ENCODE measurements at places on chromosomes 12 and 14.

DNA sequence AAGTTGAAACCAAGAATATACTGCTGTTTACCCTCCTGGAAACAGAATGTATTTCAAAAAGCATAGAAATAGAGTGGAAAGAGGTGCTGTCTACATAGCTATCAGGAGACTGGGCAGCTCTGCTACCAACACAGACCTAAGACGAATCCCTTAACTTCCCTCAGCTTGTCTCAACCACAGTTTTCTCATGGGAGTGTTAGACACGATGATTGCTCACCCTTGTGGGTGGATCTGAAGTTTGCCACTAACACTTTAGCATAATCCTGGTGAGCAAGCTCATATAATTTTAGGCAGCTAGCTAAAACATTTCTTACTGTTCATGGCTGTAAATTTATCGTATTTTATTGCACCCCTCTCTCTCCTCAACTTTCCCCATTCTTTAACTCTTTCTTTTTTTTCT lies 38.5 kb downstream of the C12orf75 start:
- no peak for DNase-seq

DNA sequence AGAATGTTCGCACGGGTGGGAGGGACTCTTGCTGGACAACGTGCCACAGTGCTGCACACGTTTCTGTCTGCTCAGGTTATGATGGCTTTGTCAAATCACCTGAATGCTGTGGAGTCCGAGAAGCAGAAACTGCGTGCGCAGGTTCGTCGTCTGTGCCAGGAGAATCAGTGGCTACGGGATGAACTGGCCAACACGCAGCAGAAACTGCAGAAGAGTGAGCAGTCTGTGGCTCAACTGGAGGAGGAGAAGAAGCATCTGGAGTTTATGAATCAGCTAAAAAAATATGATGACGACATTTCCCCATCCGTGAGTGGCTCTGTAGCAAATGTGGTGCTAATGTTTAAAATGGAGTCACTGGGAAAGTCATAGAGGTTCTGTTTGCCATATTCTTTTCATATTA lies 28.5 kb downstream of the KLC1 start:
- peak; percentile 8 for DNase-seq

DNA sequence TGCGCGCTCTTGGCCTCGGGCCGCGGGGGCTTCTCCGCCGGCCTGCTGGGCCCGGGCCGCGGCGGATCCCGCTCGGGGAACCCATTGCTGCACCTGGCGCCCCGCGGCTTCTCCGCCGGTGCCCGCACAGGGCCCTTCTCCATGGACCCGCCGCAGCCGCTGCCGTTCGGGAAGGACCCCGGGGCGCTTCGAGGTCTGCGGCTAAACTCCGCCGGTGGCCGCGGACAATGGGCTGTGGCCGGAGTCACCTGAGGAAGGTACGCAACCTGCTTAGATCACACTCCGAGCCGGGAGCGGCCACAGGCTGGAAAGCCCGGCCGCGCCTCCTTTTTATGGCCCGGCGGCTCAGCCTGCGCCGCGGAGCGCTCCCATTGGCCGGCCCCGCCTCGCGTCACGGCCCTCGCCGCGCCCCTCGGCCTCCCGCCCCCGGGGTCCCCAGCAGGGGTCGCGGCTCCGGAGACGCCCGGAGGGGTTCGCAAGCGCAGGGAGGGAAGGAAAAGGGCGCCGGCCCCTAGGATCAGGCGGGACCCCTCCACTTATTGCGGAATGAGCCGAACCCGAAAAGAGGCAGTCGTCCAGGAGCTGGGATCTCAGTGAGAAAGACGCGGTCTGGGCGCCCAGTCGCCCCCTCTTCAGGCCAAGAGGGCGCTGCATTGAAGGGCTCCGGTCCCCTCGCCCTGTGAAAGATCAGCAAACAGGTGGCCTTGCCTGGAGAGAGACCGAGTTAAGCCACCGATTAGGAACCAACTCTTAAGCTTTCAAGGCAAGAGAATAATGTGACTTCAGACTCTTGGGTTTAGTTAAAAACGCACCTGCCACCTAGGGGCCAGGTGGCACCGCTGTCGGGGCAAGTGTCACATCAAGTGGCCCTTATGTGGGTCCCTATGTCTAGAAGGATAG lies at the start of gene GCH1:
GCH1 (minus strand) TSS at position 306 of the 900 bp plus-strand sequence; CDS start at position 143, 163 bp downstream.
- DNase-seq: no peak

GRCh38 chr14:75295491-75296345 lies 17.1 kb downstream of the FOS start:
- DNase-seq: no peak

GRCh38 chr14:38205949-38206665 lies 1.6 kb upstream of the SSTR1 start:
- no peak for DNase-seq

DNA sequence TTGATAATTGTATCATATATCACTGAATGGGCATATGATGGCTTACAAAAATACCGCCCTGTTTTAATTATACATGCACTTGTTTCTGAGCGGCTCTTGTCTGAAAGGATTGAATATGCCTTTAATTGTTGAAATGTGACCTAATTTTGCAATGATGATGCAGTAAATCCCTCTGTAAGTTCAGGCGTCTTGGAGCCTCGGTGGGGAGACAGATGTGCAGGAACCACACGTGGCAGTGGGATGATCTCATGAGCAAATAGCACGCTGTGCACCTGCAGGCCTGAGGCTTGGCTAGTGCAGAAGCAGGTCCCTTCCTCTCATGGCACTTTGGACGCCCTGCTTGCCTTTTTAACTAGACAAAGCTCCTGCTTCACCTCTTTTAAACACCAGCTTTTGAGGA lies 49.3 kb upstream of the ASPG start:
- DNase-seq: no peak
